Suppressor macrophage treated with lipopolysaccharide for 4 hours (primary cell): ENCODE measurements at places on chromosomes 4 and X.
A peak's percentile ranks its signal among the peaks of the same experiment; 100 is the strongest.

DNA sequence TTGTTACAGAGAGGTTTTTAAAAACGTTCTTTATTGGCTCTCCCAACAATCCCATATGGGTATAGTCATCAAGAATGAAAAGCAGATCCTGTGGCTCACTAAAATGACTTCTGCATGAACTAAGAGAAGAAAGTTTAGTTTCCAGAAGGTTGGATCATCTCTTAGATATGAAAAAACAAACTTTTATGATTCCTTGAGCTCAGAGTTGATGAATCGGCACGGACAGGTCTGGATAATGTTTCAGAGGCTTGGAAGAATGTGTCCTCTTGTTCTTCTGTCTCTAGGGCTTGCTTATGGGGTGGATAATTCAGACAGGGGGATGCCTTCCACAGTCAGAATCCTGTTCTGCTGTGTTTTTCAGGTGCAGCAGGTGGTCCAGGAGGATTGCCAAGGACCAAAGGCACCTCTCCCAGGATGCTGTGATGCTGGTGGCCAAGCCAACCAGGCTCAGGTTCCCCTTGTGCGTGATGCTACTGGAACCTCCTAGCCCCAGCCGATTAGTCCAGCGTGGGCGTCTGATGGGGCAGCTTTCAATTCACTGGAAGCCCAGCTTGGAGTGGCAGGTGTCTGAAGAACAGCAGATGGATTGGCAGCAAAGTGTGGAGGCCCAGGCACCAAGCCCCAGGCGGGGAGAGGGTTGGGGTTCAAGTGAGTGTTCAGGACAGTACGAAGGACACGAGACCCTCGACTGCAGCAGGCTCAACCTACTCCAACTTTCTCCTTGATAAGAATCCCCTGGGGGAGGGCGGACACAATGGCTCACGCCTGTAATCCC lies 30.3 kb downstream of the CCKAR start:
- no peak for DNase-seq

- no peak for DNase-seq
Measured at GRCh38 chr4:38178392-38178995, 218.3 kb downstream of the PTTG2 start.

- peak; percentile 13 for DNase-seq
Measured at GRCh38 chr4:152556283-152556682, 20.4 kb upstream of the FBXW7 start.

GRCh38 chr4:121690001-121690400 lies 6.8 kb downstream of the ANXA5 start:
- peak; percentile 62 for DNase-seq

DNA sequence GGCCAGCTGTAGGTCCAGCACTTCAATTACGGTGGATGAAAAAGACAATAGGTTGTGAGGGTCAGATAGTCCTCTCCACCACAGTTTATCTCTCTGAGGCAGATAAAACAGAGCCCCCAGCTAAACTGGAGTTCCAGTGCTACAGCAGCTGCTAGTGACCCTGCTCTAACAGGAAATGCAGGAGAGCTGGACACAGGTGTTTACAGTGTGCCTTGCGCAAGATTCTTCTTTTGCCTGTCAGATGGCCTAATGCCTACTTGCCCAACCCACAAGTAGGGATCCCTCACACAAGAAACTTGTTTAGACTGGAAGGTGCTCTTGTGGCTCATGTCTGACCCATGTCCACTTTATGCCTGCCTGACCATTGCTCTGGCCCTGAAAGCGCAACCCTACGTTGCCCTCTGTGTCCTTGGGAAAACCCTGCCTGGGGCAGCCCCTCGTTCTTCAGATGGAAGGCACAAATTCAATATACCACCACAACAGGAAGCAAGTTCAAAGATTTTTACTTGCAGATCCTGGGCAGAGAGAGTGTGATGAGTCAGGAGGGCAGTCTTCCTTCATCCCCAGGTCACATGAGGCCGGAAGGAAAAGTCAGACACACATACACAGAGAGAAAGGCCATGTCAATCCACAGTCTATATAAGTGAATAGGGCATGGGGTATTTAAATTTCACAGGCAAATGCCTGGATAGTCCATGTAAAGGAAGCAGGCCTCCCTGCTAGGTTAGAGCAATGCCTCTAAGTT lies 105.1 kb upstream of the ADGRL3 start:
- DNase-seq, result no peak

DNA sequence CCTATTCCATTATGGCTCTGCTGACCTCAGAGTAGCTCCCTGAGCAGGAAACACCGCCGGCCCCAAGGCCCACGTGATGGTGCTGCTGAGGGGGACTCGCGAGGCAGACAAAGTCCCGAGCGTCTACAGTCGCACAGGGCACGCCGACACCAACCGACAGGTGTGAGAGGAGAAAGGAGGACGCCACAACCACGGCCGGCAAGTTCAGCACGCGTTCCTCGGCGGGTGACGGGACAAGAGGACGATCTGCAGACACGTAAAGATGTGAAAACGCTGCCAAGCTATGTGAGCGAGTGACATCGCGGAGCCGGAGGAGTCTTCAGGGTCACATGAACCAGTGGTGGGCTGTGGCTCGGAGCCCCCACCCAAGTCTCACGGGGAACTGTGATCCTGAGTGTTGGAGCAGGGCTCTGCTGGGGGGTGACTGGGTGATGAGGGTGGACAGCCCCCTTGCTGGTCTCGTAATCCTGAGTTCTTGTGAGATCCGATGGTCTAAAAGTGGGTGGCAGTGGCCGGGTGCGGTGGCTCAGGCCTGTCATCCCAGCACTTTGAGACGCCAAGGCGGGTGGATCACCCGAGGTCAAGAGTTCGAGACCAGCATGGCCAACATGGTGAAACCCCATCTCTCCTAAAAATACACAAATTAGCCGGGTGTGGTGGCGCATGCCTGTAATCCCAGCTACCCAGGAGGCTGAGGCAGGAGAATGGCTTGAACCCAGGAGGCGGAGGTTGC lies 34.0 kb downstream of the PPP2R3B start:
- DNase-seq, result no peak

- peak; percentile 72 for DNase-seq
Measured at GRCh38 chr4:89307446-89308160, at the start of gene GPRIN3. TSS of gene GPRIN3 (minus strand) at chr4:89307800. CDS start at chr4:89250110, 57,690 bp downstream.

- DNase-seq, result no peak
Measured at GRCh38 chr4:148740701-148741100, 298.5 kb upstream of the NR3C2 start.

GRCh38 chr4:106478152-106478551 lies 109.6 kb upstream of the GIMD1 start:
- DNase-seq, result no peak

- DNase-seq, result peak; percentile 17
Measured at GRCh38 chr4:62814510-62815047, 1594.7 kb downstream of the TECRL start.

DNA sequence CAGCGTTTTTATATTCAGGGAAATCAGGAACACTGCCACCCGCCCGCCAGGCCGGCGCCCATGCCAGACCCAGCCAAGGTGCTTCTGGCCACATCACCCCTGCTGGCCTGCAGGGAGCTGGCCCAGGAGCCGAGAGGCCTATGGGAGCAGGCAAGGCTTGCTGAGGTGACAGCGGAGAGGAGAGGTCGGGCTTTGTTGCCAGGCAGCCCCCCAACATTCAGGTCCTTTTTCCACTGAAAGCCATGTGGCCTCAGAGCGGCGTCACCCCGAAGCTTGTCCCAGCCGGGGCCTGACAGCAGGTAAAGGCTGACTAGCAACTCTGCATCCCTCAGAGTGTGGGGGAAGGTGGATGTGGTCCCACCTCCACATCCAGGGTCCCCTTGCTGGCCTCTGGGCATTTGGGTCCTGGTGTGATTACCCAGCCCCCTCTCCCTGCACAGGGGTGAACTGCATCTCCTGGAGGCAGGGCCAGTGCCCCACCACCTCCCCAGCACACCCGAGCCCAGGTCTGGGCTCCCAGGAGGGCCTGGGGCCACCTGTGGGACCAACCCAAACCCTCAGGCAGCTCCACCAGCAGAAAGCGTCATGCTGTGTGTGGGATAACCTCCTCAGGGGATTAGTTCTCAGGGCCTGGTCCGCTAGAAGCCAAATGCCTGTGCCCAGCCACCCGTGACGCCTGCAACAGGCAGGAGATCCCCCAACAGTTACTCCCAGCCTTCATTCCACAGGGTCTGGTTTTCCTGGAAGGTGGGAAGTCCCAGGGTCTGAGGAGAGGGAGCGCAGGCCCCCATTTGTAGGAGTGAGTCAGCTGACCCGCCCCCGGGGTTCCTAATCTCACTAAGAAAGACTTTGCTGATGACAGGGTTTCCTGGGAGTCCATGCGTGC lies at the start of gene PDE6B:
Gene PDE6B, plus strand, starts transcription at position 869 of the 886 bp plus-strand sequence. CDS start 54 bp downstream, outside the sequence.
- DNase-seq, result no peak

DNA sequence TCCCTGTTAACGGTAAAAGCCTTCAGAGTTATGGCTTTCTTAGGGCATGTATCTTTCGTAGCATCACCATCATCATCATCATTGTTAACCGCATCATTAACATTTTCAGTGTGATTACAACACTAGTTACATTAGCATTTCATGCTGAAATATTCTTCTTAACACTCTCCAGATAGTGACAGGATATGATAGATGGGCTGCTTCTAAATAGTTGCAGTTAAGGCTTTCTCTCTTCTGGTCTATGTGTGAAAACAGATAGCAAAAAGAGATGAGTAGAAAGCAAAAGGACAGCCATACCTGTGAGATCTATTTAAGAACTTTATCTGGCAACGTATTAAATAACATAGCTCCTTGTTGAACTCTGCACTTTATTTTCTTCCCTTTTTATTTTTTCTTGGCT lies 1069.8 kb downstream of the ADGRL3 start:
- no peak for DNase-seq

GRCh38 chr4:6427439-6428090 lies 44.8 kb downstream of the PPP2R2C start:
- no peak for DNase-seq

DNA sequence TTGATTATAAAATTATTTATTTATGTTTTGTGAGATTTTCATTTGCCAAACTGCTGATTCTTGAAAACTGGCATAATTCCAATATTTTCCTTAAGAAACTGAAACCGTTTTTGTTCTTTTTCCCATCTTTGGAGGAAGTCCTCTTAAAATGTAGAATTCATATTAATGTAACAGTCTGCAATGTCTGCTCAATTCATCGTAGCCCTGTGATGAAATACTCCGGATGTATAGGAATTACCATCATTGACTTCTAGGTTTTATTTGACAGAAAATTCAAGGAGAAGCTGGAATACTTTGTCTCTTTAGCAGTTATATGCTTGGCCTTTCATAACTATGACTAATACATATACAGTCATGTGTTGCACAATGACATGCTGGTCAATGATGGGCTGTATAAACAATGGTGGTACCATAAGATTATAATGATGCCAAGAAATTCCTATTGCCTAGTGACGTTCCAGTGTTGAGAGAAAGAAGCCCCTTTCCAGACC lies 185.0 kb upstream of the GPRIN3 start:
- DNase-seq, result peak; percentile 56

- DNase-seq, result no peak
Measured at GRCh38 chr4:7207628-7208231, 15.4 kb downstream of the SORCS2 start.

DNA sequence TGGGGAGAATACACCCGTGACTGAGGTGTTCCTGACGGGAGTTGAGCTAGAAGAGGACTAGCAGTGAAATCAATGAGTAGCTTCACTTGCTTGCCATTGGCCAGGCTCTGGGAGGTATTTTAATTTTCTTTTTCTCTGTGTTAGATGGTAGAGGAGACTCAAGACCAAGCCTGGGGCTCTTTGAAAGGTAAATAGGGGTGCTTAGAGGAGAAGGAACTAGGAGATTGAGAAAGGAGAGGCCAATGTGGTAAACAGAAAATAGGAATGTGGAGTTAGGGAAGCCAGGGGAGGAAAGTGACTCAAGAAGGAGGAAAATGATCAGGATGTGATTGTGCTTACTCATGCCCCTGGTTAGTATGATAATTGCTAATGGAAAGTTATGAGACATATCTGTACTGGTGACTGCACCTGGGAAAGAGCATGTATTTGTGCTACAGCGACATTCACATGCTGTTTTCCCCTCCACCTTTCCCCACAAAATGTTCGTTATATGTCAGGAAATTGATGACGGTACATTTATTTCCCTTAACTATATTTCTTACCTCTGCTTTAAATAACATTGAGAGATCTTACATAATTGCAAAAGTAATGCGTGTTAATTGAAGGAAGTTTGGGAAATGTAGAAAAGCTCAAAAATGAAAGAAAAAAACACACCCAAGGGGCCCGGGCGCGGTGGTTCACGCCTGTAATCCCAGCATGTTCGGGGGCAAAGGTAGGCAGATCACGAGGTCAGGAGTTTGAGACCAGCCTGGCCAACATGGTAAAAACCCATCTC lies 16.9 kb upstream of the LRBA start:
- no peak for DNase-seq

- no peak for DNase-seq
Measured at GRCh38 chr4:38605753-38606586, 58.0 kb upstream of the KLF3 start.

DNA sequence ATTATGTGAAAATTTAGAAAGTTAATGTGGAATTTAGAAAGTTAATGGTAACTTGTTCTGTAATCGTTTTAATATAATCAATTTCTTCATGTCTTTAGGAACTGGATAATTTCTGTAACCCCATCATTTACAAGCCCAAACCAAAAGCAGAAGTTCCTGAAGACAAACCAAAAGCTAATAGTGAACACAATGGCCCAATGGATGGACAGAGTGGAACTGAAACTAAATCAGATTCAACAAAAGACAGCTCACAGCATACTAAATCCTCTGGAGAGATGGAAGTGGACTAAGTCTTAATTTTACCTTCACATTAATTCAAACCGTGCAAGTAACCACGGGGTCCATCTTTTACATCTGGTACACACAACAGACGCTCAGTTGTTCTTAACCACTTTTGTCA lies 48.1 kb upstream of the PLK4 start:
- peak; percentile 43 for DNase-seq

DNA sequence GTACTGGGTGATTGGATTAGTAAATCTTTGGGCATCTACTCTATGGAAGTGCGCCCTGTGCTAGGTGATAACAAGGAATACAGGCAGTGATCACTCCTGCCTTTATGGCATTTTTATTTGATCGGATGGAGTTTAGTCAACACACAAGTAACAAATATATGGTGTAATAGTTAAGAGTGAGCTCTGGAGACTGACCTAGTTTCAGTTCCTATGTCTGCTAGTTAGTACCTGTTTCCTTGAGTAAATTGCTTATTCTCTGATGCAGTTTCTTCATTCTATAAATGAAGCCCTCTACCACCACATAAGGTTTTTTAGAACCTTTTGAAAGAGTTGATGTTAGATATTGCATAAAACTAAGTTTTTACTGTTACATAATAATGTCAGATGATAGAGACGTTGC lies 134.6 kb downstream of the KDM6A start:
- peak; percentile 16 for DNase-seq

- DNase-seq, result no peak
Measured at GRCh38 chr4:96639932-96640331, 800.0 kb downstream of the PDHA2 start.

- no peak for DNase-seq
Measured at GRCh38 chr4:4849524-4850193, 9.8 kb upstream of the MSX1 start.

DNA sequence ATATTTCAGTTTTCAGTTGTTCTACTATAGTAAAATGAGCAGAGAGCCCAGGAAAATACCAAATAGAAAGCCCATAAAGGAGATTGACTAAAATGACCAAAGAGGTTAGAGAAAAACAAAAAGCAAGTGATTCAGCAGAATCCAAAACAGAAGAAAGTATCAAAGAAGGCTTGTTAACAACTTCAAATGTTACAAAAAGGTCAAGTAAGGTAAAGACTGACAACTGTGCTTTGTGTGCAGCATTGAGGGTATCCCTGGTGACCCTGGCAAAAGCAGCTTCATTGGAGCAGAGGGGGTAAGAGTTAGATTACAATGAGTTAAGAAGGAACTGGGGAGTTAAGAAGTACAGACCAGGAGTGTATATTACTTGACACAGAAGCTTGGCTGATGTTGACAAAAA lies 317.9 kb downstream of the OPHN1 start:
- no peak for DNase-seq

- no peak for DNase-seq
Measured at GRCh38 chr4:41141900-41142299, 72.4 kb downstream of the APBB2 start.
